ENCODE measurements at places on chromosomes 2 and 18.

DNA sequence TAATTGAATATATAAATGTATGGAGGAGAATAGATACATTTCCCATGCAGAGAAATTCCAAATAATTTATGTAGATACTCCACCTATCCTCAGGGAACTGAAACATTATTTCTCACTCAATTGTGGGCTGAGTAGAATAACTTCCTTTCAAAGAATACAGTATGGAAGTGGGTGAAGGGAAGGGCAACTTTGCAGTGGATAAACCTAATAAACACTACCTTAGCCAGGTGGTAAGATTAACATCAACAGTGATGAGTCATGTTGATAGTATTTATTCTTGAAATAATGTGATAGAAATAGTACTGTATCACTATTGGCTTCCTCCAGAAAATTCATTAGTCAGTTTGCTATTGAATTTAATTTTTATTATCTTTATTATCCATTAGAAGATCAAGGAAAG is 716.4 kb upstream of the CHAC2 start:
- DNase-seq: no peak

- peak; percentile 17 for DNase-seq
These were observed 181.7 kb downstream of the ANAPC1 start for GRCh38 chr2:111702119-111702803.

- no peak for DNase-seq
These were observed 36.4 kb downstream of the STK39 start for GRCh38 chr2:168210895-168211570.

DNA sequence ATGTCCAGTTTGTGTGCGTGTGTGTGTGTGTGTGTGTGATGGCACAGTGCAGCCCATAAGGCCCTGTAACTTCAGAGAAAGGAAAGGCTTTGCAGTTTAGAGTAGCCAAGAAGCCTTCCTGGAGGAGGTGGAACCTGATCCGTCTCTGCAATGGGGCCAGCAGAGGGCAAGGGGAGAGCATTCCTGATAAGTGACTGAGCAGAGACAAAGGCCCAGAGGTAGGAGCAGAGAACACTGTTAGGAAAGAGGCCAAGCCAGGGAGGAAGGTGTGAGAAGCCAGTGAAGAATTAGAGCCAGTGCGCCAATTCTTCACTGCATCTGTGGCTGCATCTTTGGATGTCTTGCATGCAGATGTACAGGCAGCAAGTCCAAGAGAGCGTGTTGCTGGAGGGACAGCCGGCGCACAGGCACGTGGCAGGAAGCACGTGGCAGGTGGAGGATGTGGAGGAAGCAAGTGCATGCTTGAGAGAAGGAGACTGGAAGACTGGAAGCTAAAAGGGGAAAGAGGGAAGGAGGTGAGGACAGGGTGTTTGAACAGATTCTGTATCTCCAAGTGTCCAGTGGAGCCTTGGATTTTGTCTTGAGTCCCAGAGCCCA is 196.3 kb downstream of the CTIF start:
- DNase-seq: no peak

DNA sequence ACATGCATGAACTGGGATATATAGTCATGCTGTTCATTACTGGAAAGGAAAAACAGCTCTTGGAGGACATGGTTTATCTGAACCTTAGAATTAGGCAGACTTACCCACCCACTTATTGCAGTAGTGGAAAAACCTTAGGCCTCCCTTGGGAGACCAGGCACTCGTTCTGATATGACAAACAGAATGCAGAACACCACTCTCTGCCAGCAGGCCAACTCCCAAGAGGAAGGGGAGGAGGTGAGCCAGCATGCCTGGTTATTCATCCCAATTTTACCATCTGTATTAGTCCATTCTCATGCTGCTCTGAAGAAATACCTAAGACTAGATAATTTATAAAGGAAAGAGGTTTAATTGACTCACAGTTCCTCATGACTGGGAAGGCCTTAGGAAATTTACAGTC is 17.5 kb downstream of the C18orf63 start:
- DNase-seq: no peak

DNA sequence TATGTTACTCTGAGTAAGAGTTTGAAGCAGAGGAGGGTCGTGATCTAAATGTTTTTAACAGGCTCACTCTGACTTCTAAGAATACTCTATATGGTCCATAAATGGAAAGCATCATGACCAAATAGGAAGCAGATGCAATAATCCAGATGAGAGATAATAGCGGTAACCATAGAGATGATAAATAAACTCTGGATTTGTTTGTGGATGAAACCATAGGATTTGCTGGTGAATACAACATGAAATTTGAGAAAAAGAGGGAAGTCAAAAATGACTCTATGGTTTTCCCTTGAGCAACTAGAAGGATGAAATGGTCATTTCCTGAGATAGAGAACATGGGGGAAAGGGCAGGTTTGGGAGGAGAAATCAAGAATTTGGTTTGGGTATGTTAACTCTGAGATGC is 3.9 kb downstream of the HEATR5B start:
- DNase-seq: no peak

DNA sequence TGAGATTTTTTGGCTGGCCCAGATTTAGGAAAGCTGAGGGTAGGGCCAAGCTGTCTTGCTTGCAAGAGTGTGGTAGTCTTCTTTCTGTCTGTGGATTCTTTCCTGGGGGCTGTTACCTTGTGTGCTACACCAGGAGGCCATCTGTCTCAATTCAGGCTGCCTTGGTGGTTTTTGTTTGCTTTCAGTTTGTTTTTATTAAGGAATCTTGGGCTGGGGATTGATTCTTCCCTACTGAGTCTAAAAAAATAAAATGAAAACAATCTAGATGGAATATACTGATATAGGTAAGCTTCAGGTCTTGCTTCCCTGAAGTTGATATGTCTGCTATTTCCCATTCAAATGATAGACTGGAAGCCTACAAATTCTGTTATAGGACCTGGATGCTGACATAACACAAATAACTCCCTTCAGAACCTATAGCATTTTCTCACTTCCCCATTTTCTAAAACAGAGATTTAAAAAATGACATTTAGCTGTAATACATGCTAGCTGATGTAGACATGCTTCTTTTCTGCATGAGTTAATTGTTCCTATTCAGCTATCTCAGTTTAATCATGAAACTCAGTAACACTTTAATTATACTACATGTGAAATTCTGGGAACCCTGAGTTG is 5.3 kb downstream of the LHCGR start:
- no peak for DNase-seq

DNA sequence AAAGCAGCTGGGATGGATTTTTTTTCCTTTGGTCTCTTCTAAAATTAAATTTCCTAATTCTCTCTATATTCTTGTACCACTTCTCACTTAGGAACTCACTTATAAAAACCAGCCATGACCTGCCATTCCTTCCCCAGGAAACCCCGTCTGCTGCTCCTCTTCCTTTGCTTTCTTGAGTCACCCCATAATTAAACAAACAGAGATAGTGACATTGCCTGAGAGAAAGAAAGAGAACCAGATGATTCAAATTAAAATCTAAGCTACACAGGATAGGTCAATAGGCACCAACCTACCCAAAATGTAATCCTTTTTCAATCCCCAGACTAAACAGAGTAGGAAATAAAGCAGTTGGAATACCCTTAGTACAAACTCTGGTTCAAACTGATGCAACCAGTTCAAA is 9.7 kb downstream of the STK39 start:
- DNase-seq: no peak

- DNase-seq: no peak
These were observed 738.2 kb upstream of the GCFC2 start for GRCh38 chr2:76448956-76449355.

- no peak for DNase-seq
These were observed 39.9 kb upstream of the LDAH start for GRCh38 chr2:20862850-20863249.

GRCh38 chr2:231399046-231399852 is 3.7 kb downstream of the B3GNT7 start:
- DNase-seq: no peak

GRCh38 chr18:2035056-2035455 is 536.2 kb downstream of the METTL4 start:
- DNase-seq: no peak

DNA sequence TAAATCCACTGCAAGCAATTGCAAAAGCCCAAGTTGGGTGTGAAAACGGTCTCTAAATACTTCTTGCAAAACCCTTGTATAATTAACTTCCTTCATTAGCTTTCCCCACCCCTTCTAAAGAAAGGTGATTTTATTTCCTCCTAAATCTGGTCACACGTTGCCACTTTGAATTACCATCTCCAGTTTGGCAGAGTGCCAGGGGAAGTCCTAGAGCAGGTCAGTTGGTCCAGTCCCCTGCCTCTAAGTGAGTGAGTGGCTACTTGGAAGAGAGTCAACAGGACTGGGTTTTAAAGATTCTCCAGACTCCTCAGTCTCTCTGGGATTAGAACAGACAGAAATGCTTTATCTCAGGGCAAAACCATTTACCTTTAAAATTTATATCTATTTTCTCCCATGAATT is 18.7 kb upstream of the LYPD6B start:
- no peak for DNase-seq

DNA sequence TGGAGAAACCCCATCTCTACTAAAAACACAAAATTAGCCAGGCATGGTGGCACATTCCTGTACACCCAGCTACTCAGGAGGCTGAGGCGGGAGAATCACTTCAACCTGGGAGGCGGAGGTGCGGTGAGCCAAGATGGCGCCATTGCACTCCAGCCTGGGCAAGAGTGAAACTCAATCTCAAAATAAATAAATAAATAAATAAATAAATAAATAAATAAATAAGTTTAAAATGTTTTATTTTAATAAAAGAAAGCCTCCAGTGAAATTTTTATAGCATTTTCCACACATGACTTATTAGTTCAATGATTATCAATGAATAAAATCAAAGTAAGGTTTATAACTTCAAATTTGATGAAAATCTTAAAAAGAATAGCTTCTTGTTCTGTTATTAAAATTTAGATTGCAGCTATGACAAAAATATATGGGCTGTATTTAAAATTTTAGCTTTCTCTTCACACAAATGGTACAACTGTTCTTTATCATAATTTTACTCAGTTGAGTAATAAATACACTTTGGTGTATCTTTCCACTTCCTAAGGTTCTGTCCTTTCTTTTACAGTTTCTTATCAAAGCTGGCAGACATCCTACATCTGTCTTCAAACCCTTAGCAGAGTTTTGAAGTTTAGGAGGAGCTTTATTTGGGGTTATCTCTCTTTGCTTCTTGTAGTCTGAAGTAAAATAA is 78.4 kb upstream of the ZSWIM2 start:
- DNase-seq: no peak

GRCh38 chr18:45408218-45408617 is 207.1 kb upstream of the SLC14A2 start:
- DNase-seq: no peak

- no peak for DNase-seq
These were observed 145.5 kb upstream of the CTAGE1 start for GRCh38 chr18:22563164-22563583.

- DNase-seq: no peak
These were observed 86.4 kb upstream of the MAP4K3 start for GRCh38 chr2:39523308-39524044.

DNA sequence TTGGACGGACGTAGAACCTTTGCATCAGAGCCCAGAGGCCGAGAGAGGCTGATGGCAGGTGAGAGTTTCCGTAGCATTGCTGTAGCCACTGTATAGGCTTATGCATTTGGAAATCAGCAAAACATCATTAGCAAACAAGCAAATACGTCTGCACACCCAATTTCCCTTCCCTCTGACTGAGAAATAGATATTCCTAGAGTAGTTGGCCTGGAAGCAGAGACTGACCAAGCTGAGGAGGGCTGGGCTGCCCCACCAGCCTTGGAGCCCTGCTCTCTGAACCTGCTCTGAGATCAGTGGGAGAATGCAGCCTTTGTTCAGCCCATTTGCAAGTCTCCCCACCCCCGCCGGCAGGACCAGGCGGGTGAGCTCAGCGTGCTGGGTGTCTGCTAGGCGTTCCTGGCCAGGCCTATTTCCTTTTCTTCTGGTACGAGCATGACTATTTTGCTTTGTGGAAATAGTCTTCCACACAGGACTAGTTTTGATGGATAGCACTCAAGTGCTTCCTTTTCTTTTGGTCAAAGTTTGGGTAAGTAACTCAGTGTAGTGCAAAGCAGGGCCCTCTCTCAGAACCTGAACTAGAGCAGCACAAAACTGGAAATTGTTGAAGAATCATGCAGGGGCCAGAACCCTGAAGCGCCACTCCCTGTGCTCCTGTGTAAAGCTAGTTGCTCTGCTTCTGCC is 21.9 kb upstream of the RNF149 start:
- DNase-seq: no peak

- peak; percentile 73 for DNase-seq
These were observed 106.8 kb downstream of the BCL11A start for GRCh38 chr2:60446413-60447267.

GRCh38 chr2:136444323-136444722 is 321.0 kb upstream of the THSD7B start:
- no peak for DNase-seq

DNA sequence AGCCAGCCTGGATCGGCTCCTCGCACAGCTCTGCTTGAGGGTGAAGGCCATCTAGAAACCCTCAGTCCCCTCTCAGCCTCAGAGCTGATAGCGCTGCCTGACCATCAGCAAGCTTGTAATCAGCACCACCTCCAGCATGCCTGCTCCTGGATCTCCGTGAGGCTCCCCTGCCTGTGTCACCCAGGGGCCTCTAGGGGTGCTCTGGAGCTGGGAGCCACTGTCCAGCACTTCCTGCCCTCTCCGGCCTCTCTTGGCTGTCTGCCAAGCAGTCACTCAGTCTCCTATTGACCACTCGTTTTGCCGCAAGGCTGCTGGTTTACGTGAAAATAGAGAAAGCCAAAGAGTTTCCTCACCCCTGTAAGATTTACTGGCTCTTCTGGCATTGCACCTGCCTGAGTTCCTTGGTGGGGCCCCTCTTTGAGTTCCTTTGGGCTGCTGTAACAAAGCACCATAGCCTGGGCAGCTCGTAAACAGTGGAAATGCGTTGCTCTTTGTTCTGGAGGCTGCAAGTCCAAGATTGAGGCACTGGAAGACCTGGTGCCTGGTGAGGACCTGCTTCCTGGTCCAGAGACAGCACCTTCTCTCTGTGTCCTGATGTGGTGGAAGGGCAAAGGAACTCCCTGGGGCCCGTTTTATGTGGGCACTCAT is 17.9 kb downstream of the CAPN10 start:
- no peak for DNase-seq

GRCh38 chr2:162458240-162458639 is 114.3 kb downstream of the GCA start:
- DNase-seq: no peak

- DNase-seq: no peak
These were observed 320.7 kb downstream of the CYP26B1 start for GRCh38 chr2:71826826-71827523.

Data from naive B cell (primary cell).